ENCODE measurements at places on chromosomes 1 and 21.

DNA sequence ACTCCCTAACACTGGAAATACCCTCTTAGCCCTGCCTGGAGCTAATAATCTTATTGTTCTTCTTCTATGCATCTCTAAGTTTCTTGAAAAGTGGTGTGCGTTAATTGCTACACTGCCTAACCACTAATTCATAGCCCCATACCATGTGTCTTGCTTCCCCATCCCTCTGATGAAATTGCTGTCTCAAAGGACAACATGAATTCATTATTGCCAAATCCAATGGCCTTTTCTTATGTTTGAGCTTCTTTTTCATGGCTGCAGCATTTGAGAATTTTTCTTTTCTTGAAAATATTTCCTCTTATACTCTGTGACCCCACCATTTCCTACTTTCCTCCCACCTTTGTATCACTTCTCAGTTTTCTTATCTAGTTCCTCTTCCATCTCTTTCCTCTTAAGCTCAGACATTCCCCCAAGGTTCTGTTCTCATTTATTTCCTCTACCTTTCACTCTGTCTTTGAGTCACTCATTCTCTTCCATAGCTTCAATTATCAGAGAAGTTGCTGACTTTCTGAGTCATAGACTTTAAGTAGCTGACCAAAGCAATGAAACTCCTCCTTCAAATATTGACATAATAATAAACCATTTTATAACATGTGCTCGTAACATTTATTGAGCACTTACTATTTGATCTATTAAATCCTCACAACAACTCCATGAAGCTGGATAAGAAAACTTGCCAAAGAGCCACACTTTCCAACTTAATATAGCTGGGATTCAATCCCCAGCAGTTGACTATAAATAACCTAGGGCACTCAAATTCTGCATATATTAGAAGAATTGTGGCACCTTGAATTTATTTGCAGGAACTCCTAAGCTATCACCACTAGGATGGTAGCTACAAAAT is 35.5 kb upstream of the ATP6V1G3 start:
- no peak for DNase-seq
- H3K4me1 ChIP-seq = peaks cover 10% of the 10 kb centered on the region
- H3K4me3 ChIP-seq = no peak overlapping the region

GRCh38 chr1:207084701-207085180 is 3.9 kb upstream of the C4BPB start:
- H3K36me3 ChIP-seq = no peaks in the 10 kb centered on the region
- H3K27me3 ChIP-seq = peaks cover 42% of the 10 kb centered on the region
- no peak overlapping the region for H3K27ac ChIP-seq
- H3K4me3 ChIP-seq = no peak overlapping the region

DNA sequence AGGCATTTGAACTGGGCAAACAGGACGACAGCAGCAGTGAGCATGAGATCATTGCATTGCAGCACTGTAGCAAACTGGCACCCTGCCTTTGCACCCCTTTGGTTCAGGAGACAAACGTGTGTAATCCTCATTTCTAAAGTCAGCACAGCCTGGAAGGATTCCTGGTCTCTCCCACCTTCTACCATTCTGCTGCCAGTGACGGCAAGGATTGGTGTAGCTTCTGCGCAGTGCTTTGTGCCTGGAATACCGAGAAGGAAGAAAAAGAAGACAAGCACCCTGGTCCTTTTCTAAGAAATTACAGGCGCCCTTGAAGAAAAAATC is 805.3 kb downstream of the USP25 start:
- no peak for DNase-seq
- H3K36me3 ChIP-seq = no peaks in the 10 kb centered on the region
- H3K4me1 ChIP-seq = no peaks in the 10 kb centered on the region
- no peak overlapping the region for H3K4me3 ChIP-seq
- H3K27ac ChIP-seq = no peak overlapping the region

DNA sequence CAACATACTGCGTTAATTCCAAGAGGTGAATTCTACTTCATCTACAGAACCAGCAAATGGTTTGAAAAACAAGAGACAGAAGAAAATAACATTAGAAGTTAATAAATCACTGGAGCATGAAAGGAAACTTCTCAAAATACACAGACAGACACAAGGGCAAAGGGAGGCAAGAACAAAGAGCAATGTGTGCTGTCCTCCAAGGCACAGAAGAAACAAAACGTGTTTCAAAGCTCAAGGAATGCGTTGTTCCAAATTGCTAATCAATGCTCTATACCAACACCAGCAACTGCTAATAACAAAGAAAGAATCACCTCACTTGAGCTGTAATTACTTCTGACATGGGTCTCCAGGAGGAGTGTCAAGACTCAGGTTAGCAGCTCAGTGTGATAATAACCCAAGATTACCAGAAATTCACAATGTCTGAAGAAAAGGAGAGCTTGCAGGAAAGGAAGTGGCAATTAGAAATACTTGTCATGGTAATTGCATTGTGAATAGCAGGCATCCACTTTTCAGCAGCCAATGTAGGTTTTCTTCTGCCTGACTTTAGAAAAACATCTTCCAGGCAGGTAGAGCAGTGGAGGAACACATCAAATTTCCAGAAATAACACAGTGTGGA is 175.4 kb downstream of the SEC16B start:
- H3K27me3 ChIP-seq = no peaks in the 10 kb centered on the region
- H3K36me3 ChIP-seq = no peaks in the 10 kb centered on the region
- no peak for DNase-seq

- H3K36me3 ChIP-seq = peaks cover 10% of the 10 kb centered on the region
- no peaks in the 10 kb centered on the region for H3K27me3 ChIP-seq
- H3K27ac ChIP-seq = no peak overlapping the region
- no peak for DNase-seq
Observed at GRCh38 chr1:32715901-32716311, 13.3 kb upstream of the SYNC start.

GRCh38 chr1:247528812-247529474 is 7.3 kb downstream of the OR2C3 start:
- no peak overlapping the region for H3K27ac ChIP-seq
- no peak overlapping the region for H3K4me3 ChIP-seq
- no peaks in the 10 kb centered on the region for H3K36me3 ChIP-seq
- no peaks in the 10 kb centered on the region for H3K4me1 ChIP-seq
- H3K27me3 ChIP-seq = peaks cover 22% of the 10 kb centered on the region

DNA sequence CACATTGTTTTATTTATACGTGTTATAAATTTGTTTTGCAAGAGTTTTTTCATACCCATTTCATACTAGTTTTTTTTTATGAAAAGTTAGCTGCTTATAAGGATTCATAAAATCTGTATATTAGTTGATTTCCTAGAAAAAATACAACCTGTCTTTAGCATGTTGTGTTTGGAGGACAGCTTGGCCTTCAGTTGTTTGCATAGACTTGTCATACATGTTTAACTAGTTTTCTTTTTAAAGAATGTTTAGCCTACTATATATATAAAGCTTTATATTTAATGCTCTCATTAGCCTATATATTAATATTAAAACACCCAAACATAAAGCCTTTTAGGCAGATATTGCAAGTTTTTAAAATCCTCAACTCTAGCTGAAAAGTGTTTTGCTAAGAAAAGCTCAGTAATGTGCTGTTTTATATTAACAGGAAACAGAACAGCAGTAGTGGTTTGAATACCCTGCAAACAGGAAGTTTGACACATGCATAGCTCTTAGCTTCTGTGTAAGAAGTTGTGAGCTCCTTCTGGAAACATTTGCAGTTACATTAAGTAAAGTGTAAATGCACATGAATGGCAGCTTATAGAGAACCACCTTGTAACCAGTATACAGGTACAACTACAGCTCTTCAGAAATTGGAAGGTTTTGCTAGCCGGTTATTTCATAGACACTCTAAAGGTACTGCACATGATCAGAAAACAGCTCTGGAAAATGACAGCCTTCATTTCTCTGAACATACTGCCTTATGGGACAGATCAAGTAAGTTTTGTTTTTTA is at the start of gene PRKACB:
Gene PRKACB (plus strand): TSS at position 476 of the 770 bp plus-strand sequence. CDS start 91 bp downstream, at position 567.
- H3K27ac ChIP-seq = peak within 1 kb of the TSS; percentile 94
- H3K4me3 ChIP-seq = peak within 1 kb of the TSS; percentile 94
- H3K36me3 ChIP-seq = peaks cover 10% of the 10 kb centered on the region

- no peaks in the 10 kb centered on the region for H3K4me1 ChIP-seq
- no peak overlapping the region for H3K27ac ChIP-seq
- H3K4me3 ChIP-seq = no peak overlapping the region
Observed at GRCh38 chr1:246785494-246786111, 61.4 kb downstream of the SCCPDH start.

- H3K27ac ChIP-seq = peak overlapping the region; percentile 35
- no peaks in the 10 kb centered on the region for H3K27me3 ChIP-seq
- H3K4me1 ChIP-seq = peaks cover 37% of the 10 kb centered on the region
- H3K36me3 ChIP-seq = peaks cover 85% of the 10 kb centered on the region
- no peak for DNase-seq
Observed at GRCh38 chr1:28744184-28744583, 7.4 kb downstream of the YTHDF2 start.

DNA sequence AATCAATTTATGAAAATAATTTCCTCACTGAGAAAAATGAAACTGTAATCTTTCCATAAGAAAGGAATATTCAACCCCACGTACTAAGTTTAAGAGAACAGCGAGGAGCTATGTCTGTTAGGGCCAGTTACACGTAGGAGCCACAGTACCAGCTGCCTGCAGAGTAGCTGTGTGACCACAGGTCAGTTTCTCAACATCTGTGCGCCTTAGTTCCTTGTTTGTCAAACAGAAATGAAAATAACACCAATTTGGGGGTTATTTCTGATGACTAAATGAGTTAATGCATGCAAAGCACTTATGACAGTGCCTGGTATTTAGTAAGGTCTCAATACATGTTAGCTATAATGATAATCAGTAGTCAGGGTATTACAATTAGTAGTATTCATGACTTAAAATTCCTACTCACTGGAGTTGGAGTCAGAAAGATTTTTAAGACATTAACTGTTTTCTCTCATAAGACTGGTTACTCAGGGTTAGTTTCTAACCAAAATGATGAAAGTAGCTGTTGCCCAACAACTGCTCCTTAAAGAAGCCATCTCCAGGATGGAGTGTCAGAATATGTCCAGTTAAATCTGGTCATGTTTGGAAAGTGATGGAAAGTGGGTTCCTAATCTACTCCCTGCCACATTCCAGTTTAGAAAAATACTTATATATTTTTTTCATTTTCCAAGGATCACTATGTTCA is 85.8 kb upstream of the ZNF648 start:
- H3K4me1 ChIP-seq = no peaks in the 10 kb centered on the region
- no peak overlapping the region for H3K27ac ChIP-seq
- H3K27me3 ChIP-seq = peaks cover 8% of the 10 kb centered on the region
- H3K36me3 ChIP-seq = peaks cover 7% of the 10 kb centered on the region
- no peak overlapping the region for H3K4me3 ChIP-seq
- DNase-seq = no peak

DNA sequence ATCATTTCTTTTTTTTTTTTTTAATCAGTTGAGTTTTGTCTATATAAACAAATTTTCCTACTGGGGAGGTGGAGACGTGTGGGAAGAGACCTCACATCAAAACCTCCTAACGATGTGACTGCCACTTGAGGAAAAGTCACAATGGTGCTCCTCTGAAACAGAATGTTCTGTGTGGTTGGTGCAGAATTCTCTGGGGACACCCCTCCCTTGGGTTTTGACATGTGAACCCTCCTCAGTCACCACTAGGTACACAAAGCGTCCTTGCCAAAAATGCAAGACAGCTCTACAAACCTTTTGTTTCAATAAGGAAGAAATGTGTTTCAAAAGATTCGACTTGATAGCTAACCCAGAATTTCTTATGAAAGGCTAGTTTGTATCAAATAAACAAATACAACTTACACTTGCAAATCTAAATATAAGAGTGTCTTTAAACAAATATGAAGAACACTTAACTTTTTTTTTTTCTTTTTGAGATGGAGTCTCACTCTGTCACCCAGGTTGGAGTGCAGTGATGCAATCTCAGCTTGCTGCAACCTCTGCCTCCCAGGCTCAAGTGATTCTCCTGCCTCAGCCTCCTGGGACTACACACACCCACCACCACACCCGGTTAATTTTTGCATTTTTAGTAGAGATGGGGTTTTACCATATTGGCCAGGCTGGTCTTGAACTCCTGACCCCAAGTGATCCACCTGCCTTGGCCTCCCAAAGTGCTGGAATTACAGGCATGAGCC is 9.3 kb downstream of the SLC25A24 start:
- no peaks in the 10 kb centered on the region for H3K27me3 ChIP-seq
- H3K27ac ChIP-seq = no peak overlapping the region
- no peak for DNase-seq
- H3K4me1 ChIP-seq = peaks cover 13% of the 10 kb centered on the region

- DNase-seq = no peak
- H3K4me1 ChIP-seq = no peaks in the 10 kb centered on the region
- no peaks in the 10 kb centered on the region for H3K27me3 ChIP-seq
- no peak overlapping the region for H3K27ac ChIP-seq
- peaks cover 13% of the 10 kb centered on the region for H3K36me3 ChIP-seq
- H3K4me3 ChIP-seq = no peak overlapping the region
Observed at GRCh38 chr1:233138788-233139585, 156.5 kb downstream of the PCNX2 start.

DNA sequence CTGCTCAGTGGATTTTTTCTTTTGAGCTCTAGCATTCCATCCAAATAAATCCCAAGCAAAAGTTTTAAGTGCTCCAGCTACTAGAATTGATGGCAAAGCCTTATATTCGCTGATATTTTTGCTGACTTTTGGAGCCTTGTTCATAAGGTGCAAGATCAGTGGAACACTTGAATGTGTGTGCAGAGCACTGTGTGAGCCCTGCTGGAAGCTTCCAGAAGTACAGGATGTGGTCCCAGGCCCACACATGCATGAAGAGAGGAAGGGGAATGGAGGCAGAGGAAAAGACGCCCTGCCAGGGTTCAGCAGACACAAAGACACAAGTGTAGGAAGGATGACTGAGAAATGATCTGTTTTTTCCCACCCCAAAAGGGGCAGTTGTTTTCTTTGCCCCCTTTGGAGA is 169.4 kb downstream of the KCNJ6 start:
- no peaks in the 10 kb centered on the region for H3K4me1 ChIP-seq
- DNase-seq = no peak
- H3K27ac ChIP-seq = no peak overlapping the region
- no peaks in the 10 kb centered on the region for H3K36me3 ChIP-seq
- H3K27me3 ChIP-seq = peaks cover 35% of the 10 kb centered on the region

DNA sequence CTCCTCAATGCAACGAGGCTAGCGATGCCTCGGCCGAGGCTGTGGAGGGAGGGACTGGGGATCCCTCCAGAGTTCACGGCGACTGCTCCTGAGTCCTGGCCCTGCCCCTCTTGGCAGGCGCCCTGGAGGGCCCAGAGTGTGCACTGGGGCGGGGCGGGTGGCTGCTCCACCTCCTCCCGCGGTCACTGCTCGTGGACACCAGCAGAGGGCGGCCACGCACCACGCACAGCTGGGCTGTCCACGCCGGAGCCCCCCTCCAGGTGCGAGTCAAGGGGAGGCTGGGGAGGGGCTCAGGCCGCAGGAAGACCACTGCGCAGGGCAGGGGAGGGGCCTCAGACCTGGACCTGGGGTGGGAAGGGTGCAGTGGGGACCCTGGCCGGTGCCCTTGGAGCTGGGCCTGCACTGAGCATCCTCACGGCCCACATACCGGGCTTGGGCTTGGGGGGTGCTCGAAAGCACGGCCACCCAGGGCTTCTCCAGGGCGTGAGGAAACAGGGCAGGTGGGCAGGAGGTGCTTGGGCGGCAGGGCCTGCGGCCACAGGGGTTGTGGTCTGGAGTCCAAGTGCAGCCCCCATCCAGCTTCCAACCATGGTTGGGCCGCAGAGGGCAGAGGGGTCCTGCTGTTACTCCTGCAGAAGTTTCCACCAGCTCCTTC is 20.6 kb upstream of the TTC34 start:
- no peaks in the 10 kb centered on the region for H3K4me1 ChIP-seq
- H3K36me3 ChIP-seq = no peaks in the 10 kb centered on the region
- H3K27me3 ChIP-seq = peaks cover 23% of the 10 kb centered on the region
- DNase-seq = peak; percentile 15

Measured in effector memory CD8-positive, alpha-beta T cell (primary cell).